ENCODE measurements at places on chromosomes 5 and 9. TPM values are rescaled to one million over a fixed set of nuclear protein-coding genes. Genes with fewer than 3 reads are reported as not detected.

The OTP gene
- not detected for total RNA-seq

- no peak for DNase-seq
Measured at GRCh38 chr5:181120761-181121160, 10.2 kb downstream of the OR2V1 start.

The SAXO1 gene
- total RNA-seq, result not detected

The GPR21 gene
- total RNA-seq, result 2.5 TPM

DNA sequence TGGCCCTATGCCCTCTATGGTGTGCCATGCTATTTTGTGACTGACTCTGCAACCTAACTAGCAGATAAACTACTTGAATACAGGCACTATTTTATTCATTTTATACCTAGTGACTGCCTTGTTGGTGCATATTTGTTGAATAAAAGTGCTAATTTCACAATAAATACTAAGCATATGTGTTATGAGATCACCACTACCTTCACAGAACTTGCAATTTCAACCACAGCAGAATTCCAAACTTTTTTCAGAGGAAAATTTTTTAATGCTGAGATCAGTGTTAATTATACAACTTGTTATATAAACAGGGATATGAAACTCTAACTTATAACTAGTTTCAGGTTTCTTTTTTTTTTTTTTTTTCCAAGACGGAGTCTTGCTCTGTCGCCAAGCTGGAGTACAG lies 94.8 kb downstream of the NR3C1 start:
- DNase-seq, result no peak

GRCh38 chr5:160097991-160098390 lies 21.3 kb downstream of the PWWP2A start:
- no peak for DNase-seq

DNA sequence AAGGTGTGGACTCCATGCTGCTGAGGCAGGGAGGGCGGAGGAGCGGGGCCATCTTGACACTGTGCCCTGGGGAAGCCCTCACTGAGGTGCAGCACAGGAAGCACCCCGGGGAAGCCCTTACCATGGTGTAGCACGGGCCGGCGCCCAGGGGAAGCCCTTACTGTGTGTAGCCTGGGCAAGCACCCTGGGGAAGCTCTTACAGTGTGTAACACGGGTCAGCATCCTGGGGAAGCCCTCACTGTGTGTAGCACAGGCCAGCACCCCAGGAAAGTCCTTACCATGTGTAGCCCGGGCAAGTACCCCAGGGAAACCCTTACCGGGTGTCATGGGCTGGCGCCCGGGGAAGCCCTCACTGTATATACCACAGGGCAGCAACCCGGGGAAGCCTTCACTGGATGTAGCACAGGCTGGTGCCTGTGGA lies 62.6 kb upstream of the ZNF354B start:
- no peak for DNase-seq
